ENCODE measurements at places on chromosomes 3 and 15. TPM values are rescaled to one million over a fixed set of nuclear protein-coding genes. Genes with fewer than 3 reads are reported as not detected.

Gene IRAK2
- 2.7 TPM for total RNA-seq

Gene COL6A5
- 0.06 TPM for total RNA-seq

Gene CIP2A
- total RNA-seq: 16.7 TPM

Gene SAXO2
- total RNA-seq: 2.5 TPM

Gene PIF1
- 9.1 TPM for total RNA-seq

Gene CCR2
- total RNA-seq: 4.7 TPM

Gene ANXA2
- total RNA-seq: 357 TPM

Gene MYO5C
- total RNA-seq: 21.8 TPM

Gene ZPLD1
- total RNA-seq: 0.12 TPM

Gene NOX5
- 0.23 TPM for total RNA-seq

Gene ZNF80
- total RNA-seq: 0.06 TPM

Gene ARHGAP31
- total RNA-seq: 16.4 TPM

Gene NUP210
- total RNA-seq: 27.6 TPM

Gene SLCO2A1
- total RNA-seq: 17.1 TPM

Gene PIK3CB
- 23.1 TPM for total RNA-seq

Gene SKOR1
- 0.29 TPM for total RNA-seq

Gene ADAMTS17
- total RNA-seq: 5.1 TPM

Gene CEP152
- total RNA-seq: 11.3 TPM

Gene TGM4
- not detected for total RNA-seq

Gene CPB1
- total RNA-seq: 0.41 TPM

Gene HEG1
- 49.2 TPM for total RNA-seq

Gene LCMT2
- 6.3 TPM for total RNA-seq

Gene DISP2
- total RNA-seq: 1.4 TPM

Gene SCN10A
- total RNA-seq: not detected

Gene ADAMTS9
- 151 TPM for total RNA-seq

Gene PLA2G4B
- total RNA-seq: 6.2 TPM

Gene CCDC54
- total RNA-seq: not detected

Gene ITIH1
- 0.41 TPM for total RNA-seq

Gene ITIH3
- 8.6 TPM for total RNA-seq

Gene CIDEC
- 0.18 TPM for total RNA-seq

Gene STRC
- 0.82 TPM for total RNA-seq

Gene ZNF620
- 8.9 TPM for total RNA-seq

Gene RGMA
- total RNA-seq: 14.6 TPM

Gene CHL1
- total RNA-seq: 23.9 TPM

Gene CELF6
- total RNA-seq: 2.4 TPM

Gene TP63
- total RNA-seq: 2.9 TPM

Gene TMCO5A
- total RNA-seq: not detected

Gene AHSG
- total RNA-seq: 1.3 TPM

Gene CA12
- total RNA-seq: 178 TPM

Gene CPNE9
- total RNA-seq: 0.23 TPM

Gene ZBED2
- total RNA-seq: not detected

Gene CLDN11
- 267 TPM for total RNA-seq

Gene ANKDD1A
- 6.9 TPM for total RNA-seq

Gene MEGF11
- 1.8 TPM for total RNA-seq

Gene SNURF
- total RNA-seq: 59.5 TPM

Gene FEZF2
- not detected for total RNA-seq

Gene CPLX3
- not detected for total RNA-seq

Gene DCLK3
- total RNA-seq: 0.47 TPM

Gene GOLGA6L1
- not detected for total RNA-seq

Gene LRRC31
- not detected for total RNA-seq

Gene PPP1R14D
- total RNA-seq: not detected

Gene TMEM45A
- total RNA-seq: 15.5 TPM

Measured in metanephros (tissue), 2 donors.